ENCODE measurements at places on chromosomes 12 and 14.

GRCh38 chr14:94542811-94543440 is 18.3 kb upstream of the SERPINA4 start:
- DNase-seq: no peak

GRCh38 chr14:104154246-104154645 is 15.9 kb downstream of the KIF26A start:
- DNase-seq: no peak

DNA sequence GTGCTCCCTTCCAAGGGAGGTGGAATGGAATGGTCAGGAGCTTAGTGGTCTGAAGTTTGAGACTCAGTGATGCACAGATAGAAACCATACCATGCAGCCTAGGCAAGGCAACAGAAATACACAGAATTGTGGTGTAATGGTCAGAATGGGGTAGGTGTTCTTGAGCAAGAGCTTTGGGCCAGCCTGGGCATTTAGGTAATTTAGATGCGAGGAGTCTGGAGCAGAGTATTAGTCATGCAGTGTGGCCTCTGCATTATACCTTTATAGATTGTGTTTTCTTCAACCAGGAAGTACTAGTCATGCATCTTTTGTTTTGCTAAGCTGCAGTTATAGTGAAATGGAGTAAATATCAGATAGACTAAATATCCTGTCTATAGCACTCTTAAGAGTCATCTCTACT is 118.3 kb downstream of the DAAM1 start:
- DNase-seq: no peak

GRCh38 chr12:43294916-43295315 is 257.1 kb downstream of the ADAMTS20 start:
- DNase-seq: no peak

DNA sequence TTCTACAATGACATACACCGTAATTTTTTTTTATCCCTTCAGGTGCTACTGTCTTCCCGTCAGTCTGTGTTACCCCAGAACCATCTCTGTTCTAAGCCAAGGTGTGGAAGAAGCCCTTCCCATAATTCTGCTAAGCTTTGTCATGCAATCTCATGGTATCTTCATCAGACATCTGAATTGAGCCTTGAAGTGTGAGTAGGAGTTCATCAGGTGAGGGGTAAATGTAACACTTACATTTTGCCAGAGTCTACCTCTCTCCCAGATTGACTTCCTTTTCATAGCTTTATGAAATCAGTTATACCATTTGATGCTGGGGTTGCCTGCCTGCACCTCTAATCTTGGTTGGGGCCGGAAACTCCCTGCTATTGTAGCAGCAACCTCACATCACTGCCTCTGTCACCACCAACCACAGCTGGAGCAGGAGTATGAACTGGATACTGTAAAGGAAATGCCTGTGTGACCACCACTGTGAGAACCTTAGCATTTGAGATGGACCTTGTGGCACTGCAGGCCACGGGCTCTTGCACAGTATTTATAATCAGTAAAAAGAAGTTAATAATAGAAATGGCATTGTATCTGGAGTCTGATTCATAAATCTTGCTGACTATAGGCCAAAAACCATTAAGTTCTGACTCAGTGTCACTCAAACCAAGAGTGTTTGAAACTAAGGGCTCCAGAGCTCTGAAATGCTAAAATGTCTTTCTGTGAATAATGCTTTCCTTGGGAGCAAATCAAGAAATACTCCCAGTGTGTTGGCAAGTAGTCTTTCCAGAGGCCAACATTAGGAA is 58.7 kb upstream of the STK38L start:
- no peak for DNase-seq

DNA sequence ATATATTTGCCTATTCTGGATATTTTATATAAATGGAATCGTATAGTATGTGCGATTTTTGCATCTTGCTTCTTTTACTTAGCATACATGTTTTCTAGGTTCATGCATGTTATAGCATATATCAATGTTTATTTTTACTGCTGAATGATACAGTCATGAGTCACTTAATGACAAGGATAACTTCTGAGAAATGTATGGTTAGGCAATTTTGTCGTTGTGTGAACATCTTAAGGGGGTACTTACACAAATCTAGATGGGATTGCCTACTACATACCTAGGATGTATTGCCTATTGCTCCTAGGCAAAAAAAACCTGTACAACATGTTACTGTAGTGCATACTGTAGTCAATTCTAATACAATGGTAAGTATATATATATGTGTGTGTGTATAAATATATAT is 8.8 kb downstream of the USP15 start:
- DNase-seq: no peak

- DNase-seq: no peak
Observed at GRCh38 chr14:50312734-50313054, 570 bp downstream of the DMAC2L start.

- DNase-seq: no peak
Observed at GRCh38 chr12:39628836-39629235, 9.2 kb upstream of the ABCD2 start.

DNA sequence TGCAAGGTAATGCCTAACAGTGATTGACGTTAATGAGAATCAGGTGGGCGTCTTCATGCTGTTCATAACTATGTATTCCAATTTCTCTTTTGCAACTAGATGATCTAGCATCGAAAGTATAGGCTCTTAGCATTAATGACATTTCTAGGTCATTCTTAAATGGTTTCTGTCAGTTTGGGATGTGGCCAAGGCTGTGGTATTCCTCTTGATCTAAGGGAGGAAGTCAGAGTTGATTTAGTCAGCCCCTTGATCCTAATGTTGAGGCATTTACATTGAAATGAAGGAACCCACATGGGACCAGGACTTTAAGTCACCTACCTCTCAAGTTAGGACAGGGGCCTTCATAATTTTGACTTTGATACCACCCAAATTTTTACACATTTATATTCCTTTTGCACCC is 448.1 kb downstream of the NPAS3 start:
- DNase-seq: no peak

DNA sequence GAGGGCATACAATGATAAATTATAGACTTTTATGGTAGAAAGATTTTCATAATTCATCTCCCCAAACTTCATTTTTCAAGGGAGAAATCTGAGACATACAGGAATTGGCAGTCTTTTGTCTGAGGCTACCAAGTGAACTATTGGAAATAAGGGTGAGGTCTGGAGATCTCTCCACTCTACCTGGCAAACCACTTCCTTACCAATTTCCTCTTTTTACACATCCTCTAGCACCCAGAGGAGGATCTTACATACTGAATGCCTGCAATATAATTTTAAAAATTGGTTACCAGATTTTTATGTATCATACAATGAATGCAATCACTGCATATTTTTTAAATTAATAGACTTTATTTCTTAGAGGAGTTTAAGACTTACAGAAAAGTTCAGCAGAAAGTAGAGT is 6.6 kb downstream of the PDE6H start:
- DNase-seq: no peak

GRCh38 chr12:115337693-115338543 is 653.9 kb upstream of the TBX3 start:
- no peak for DNase-seq

GRCh38 chr14:50846226-50846880 is 15.4 kb upstream of the NIN start:
- DNase-seq: no peak

- DNase-seq: no peak
Observed at GRCh38 chr12:109553483-109553882, 19.8 kb downstream of the MMAB start.

GRCh38 chr14:52312931-52313355 is 1.2 kb upstream of the PTGER2 start:
- DNase-seq: no peak

DNA sequence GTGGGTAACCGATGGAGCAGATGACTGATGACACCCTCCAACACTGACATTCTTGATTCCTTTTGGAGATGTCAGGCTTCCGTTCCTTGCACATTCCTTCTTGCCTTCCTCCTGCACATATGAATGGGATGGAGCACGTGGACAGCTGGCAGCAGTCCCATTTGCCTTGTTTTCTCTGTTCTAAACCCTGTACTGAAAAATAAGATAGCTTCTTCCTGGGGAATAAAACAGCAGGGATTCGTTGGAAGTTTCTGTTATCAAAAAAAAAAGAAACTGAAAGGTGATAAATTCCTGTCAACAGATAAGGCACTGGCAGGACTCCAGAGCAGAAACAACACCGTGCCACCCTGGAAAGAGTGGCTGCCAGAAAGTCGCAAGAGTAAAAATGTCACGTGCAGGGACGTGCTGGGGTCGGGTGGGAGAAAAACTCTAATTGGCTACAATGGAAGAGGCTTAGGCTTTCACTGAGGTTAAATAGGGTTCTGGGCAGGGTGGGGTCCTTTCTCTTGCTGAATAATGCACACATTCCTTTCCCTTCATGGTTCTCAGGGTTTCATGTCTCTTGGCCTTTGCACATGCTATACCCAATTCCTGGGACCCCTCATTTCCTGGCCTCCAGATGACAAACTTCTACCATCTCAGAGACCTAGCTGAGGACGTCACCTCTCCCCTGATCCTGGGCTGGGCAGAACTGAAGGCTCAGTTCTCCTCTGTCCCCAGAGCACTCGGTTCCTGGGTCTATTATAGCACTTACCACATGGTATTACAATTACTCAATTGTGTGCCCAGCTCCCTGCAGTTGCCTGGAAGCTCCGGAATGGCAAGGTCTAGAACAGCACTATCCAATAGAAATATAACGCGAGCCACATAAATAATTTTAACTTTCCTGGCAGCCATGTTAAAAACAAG is 7.0 kb upstream of the NUAK1 start:
- no peak for DNase-seq

- DNase-seq: no peak
Observed at GRCh38 chr12:43226151-43226550, 325.9 kb downstream of the ADAMTS20 start.

DNA sequence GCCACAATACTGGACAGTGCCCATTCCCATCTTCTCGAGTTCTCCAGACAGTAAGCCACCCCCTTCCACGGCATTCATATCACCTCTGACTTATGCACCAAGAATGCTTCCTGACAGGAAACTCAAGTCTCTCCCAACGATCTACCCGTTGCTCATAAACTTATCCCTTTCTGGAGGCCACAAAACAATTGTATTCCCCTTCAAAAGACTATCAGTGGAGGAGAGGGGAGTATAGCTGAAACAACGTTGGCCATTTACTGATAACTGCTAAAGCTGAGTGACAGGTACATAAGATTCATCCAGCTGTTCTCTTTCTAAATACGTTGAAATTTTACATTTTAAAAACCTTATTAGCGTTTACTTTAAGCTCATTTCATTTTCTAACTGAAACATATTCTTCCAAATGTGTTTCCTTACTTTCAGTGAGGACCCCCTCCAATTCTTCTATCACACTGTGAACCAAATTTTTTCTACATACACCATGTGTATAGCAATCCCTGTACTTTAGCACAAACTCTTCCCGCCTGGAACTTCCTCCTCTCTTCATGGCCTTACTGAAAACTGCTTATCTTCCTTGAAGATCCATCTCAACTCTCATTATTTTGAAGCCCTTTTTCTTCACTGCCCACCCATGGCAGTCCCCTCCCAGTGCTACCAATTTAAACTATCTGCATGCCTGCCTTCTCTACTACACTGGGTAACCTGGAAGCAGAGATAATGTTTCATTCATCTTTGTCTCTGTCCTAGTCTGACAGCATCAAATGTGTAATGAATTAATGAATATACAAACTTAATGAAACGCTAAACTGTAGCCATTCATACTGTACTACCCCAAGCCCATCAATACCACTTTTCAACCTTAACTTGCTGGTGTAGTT is 28.8 kb downstream of the ATXN2 start:
- no peak for DNase-seq

- no peak for DNase-seq
Observed at GRCh38 chr14:58919217-58919616, 269.2 kb upstream of the DAAM1 start.

DNA sequence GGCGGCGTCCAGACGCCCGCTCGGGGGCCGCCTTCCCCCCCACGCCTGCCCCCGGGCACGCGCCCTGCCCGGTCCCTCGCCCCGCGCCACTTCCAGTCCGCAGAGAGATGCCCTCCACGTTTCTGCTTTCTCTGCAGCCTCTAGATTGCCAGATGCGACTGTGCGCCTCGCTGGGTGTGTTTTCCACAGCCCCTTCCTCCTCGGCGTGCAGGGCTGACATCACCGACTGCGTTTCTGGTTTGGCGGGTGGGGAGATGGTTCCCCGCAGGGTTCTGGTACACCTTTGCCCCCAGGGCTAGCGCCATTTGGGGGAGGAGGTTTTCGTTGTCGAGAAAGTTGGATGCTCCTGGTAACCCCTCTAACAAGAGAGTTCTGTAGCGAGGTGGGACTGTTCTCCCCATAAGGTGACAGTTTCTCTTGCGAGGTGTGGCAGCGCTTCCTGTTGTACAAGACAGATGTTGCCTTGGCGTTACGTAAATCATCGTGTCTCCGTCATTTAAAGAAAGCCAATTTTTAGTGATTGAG is 1.5 kb downstream of the CALM1 start:
- DNase-seq: no peak

- DNase-seq: no peak
Observed at GRCh38 chr12:89083491-89083890, 268.8 kb downstream of the DUSP6 start.

DNA sequence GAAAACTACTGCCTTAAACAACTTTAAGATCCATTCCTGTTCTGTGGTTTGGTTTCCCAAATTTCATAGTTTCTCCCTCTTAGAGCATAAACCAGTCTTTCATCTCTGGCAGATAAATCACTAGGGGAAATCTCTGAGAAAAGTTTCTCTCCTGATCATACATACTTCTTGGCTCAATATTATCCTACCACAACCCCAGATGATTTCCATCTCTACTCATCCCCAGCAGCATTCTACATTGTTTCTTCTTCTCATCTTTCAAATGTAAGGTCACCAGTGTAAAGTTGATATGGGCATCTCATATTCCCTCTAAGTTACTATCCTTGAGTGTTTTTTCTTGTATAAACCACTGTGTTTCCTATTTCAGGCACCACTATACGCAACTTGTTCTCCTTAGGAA is 45.9 kb upstream of the PLEKHG7 start:
- DNase-seq: no peak

DNA sequence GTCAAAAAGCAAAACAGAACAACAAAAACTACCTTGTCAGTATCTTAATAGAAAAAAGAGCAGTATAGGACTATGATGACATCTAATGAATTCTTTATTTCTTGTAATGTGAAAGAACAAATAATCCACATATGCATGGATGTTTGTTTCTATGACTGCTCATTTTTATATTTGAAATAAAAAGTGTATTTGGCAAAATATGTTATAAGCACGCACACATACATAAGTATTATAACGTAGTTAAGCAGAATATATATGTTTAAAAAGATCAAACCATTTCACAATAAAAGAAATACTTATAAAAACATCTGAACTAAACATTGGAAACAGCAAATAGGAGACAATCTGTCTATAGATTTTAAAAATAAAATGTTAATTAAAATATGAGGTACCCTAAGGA is 74.8 kb downstream of the MIPOL1 start:
- DNase-seq: no peak

DNA sequence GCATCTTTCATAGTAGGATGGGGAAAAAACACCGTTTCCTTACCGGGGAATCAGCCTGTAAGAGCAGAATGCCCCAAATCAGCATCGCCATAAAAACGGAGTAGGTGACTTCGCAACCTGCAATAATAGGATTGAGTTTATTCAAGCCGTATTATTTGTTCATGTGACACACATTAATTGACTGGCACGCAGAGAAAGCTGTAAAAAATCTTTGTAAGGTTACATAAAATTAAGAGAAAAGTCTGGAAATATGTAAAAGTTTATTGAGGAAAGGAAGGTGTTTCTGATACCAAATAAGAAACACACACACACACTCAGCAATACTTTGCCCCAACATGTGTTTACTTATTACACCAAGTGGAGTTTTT is 628 bp upstream of the CAPRIN2 start:
- DNase-seq: no peak

GRCh38 chr14:101462726-101463565 is 98.3 kb upstream of the DIO3 start:
- DNase-seq: no peak

All from cerebellar nuclear complex (tissue), 1 donor.